ENCODE measurements at places on chromosomes 5 and 9. TPM values are rescaled to one million over a fixed set of nuclear protein-coding genes. Genes with fewer than 3 reads are reported as not detected.

GRCh38 chr9:2130941-2131340 is 115.8 kb downstream of the SMARCA2 start:
- no peak overlapping the region for H3K4me3 ChIP-seq
- H3K27ac ChIP-seq = no peak overlapping the region
- H3K4me1 ChIP-seq = peaks cover 29% of the 10 kb centered on the region
- H3K36me3 ChIP-seq = peaks cover 27% of the 10 kb centered on the region
- no peaks in the 10 kb centered on the region for H3K27me3 ChIP-seq
- DNase-seq = no peak

The LPCAT1 gene
- total RNA-seq = 475 TPM

DNA sequence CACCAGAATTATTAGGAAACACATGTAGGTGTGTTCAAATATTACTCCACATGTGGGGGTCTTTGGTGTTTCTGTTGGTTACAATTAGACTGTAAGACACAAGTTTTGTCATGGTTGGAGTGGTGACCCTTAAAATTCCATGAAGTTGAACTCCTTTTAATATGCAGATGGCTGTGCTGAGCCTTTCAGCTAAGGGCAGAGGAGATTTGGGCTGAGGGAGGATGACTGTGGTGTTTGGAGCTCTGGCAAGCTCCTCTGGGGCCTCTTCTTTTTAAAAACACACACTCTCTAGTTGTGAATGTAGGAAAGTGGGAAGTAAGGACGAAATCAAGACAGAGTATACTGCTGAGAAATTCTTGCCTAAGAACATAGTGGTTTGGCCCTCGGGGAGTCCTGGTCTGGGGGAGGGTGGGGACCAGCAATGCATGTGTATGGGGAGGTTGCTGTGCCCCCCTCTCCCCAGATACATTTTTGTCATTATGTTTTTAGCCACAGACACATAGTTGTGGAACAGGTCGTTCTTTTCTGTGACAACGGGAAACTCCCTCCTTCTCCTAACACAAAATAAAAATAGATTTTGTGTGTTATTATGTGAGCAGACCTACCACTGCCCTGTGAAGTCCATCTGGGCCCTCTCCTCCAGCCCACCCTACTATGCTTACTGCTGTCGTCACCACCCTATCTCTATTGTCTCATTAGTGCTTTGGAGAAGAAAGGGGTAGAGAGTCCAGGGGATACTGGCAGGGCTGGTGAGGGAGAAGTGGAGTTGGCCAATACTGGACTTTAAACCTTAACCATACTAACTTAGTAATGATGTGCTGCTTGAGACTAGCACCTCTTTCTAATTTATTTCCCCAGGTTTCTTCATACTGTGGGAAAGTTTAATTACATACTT is 10.0 kb downstream of the SMARCA2 start:
- no peak overlapping the region for H3K4me3 ChIP-seq
- H3K27ac ChIP-seq = peak overlapping the region; percentile 22
- no peaks in the 10 kb centered on the region for H3K27me3 ChIP-seq
- peaks cover 11% of the 10 kb centered on the region for H3K36me3 ChIP-seq

GRCh38 chr5:55917402-55918086 is 66.4 kb downstream of the IL31RA start:
- no peaks in the 10 kb centered on the region for H3K27me3 ChIP-seq
- H3K27ac ChIP-seq = no peak overlapping the region
- no peak overlapping the region for H3K4me3 ChIP-seq
- H3K36me3 ChIP-seq = no peaks in the 10 kb centered on the region
- no peak for DNase-seq

GRCh38 chr9:75108571-75108970 is 20.3 kb downstream of the OSTF1 start:
- no peaks in the 10 kb centered on the region for H3K27me3 ChIP-seq
- DNase-seq = peak; percentile 68
- H3K4me1 ChIP-seq = peaks cover 57% of the 10 kb centered on the region
- H3K4me3 ChIP-seq = no peak overlapping the region

The CCNO gene
- 2.2 TPM for total RNA-seq

The NME5 gene
- total RNA-seq = 7.3 TPM

DNA sequence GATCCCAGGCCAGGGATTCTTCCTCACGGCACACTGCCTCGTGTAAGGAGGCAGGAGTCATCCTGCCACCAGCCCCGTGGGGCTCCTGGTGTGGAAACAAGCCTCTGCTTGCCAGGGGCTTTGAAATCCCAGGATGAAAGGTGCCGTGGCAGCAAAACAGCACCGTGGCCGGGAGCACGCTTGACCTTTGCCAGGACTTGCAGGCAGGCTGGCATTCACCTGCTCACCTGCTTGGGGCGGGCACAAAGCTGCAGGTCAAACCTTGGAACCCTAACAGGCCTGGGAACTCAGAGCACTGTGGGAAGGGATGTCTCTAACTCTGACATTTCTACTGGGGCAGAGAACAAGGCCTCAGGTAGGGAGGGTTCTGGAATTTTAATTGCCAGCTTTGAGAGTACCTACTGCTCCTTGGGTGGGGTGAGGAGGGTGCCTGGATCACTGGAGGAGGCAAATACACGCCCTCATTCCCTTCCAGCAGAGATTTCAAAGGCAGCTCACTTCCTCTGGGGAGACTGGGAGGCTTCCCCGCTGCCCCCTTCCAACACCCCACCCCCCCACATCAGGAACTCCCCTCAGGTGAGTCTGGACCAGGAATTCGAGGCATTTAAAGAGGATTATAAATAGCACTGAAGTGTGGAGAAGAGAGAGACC is 45.6 kb upstream of the STXBP1 start:
- peak; percentile 74 for DNase-seq
- peaks cover 71% of the 10 kb centered on the region for H3K4me1 ChIP-seq
- peaks cover 16% of the 10 kb centered on the region for H3K36me3 ChIP-seq
- peak overlapping the region; percentile 90 for H3K27ac ChIP-seq
- H3K27me3 ChIP-seq = no peaks in the 10 kb centered on the region
- peak overlapping the region; percentile 85 for H3K4me3 ChIP-seq

- H3K4me3 ChIP-seq = no peak overlapping the region
- H3K27ac ChIP-seq = peak overlapping the region; percentile 74
- no peak for DNase-seq
- no peaks in the 10 kb centered on the region for H3K27me3 ChIP-seq
These were observed 94.5 kb downstream of the PLPP1 start for GRCh38 chr5:55440188-55440646.

- H3K4me3 ChIP-seq = no peak overlapping the region
- no peak for DNase-seq
- H3K4me1 ChIP-seq = no peaks in the 10 kb centered on the region
- no peaks in the 10 kb centered on the region for H3K27me3 ChIP-seq
These were observed 22.3 kb downstream of the RPS23 start for GRCh38 chr5:82255844-82256243.

The DIRAS2 gene
- total RNA-seq = not detected

GRCh38 chr9:15834541-15834940 is 281.7 kb downstream of the CCDC171 start:
- H3K27me3 ChIP-seq = no peaks in the 10 kb centered on the region
- H3K36me3 ChIP-seq = no peaks in the 10 kb centered on the region
- DNase-seq = no peak
- no peak overlapping the region for H3K27ac ChIP-seq
- no peak overlapping the region for H3K4me3 ChIP-seq

DNA sequence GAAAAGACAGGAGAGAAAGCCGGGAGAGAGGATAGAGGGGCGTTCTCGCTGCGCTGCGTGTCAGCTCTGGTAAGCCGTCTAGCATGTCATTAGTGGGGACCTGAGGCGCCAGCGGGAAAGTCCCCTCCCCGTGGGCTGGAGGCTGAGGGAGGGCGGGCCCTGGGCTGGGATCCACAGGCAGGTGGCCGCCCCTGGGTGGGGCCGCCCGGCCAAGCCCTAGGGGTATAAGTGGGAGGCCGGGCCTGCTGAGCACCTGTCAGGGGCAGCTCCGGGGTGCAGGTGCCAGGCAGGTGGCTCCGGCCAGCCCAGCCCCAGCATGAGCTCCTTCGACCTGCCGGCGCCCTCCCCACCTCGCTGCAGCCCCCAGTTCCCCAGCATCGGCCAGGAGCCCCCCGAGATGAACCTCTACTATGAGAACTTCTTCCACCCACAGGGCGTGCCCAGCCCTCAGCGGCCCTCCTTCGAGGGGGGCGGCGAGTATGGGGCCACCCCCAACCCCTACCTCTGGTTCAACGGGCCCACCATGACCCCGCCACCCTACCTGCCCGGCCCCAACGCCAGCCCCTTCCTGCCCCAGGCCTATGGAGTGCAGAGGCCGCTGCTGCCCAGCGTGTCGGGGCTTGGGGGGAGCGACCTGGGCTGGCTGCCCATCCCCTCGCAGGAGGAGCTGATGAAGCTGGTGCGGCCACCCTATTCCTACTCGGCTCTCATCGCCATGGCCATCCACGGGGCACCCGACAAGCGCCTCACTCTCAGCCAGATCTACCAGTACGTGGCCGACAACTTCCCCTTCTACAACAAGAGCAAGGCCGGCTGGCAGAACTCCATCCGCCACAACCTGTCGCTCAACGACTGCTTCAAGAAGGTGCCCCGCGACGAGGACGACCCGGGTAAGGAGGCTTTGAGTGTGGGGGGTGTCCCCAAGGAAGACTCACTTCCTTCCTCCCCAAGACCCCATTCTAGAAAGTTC is at the start of gene FOXI1:
TSS of gene FOXI1 (plus strand) at position 256 of the 970 bp plus-strand sequence. CDS start at position 317, 61 bp downstream.
- H3K36me3 ChIP-seq = no peaks in the 10 kb centered on the region
- peak; percentile 53 for DNase-seq

- DNase-seq = no peak
- H3K4me1 ChIP-seq = peaks cover 57% of the 10 kb centered on the region
- H3K27ac ChIP-seq = no peak overlapping the region
- no peaks in the 10 kb centered on the region for H3K36me3 ChIP-seq
- no peak overlapping the region for H3K4me3 ChIP-seq
These were observed 91.9 kb downstream of the CEMIP2 start for GRCh38 chr9:71676460-71676859.

The ZFP2 gene
- total RNA-seq = 2.0 TPM

- H3K4me3 ChIP-seq = no peak overlapping the region
- DNase-seq = no peak
- H3K4me1 ChIP-seq = no peaks in the 10 kb centered on the region
- no peak overlapping the region for H3K27ac ChIP-seq
- H3K27me3 ChIP-seq = no peaks in the 10 kb centered on the region
- H3K36me3 ChIP-seq = no peaks in the 10 kb centered on the region
These were observed 197.1 kb downstream of the TMC1 start for GRCh38 chr9:72718503-72718902.

- no peaks in the 10 kb centered on the region for H3K36me3 ChIP-seq
- no peak overlapping the region for H3K27ac ChIP-seq
- no peak for DNase-seq
- peaks cover under 1% of the 10 kb centered on the region for H3K27me3 ChIP-seq
These were observed 12.3 kb upstream of the KCNIP1 start for GRCh38 chr5:170491479-170491878.

The LCN2 gene
- total RNA-seq = 83.4 TPM

- no peak overlapping the region for H3K27ac ChIP-seq
- peaks cover 27% of the 10 kb centered on the region for H3K36me3 ChIP-seq
- no peaks in the 10 kb centered on the region for H3K27me3 ChIP-seq
- H3K4me3 ChIP-seq = no peak overlapping the region
- DNase-seq = no peak
- H3K4me1 ChIP-seq = no peaks in the 10 kb centered on the region
These were observed 215.2 kb downstream of the COMMD10 start for GRCh38 chr5:116299746-116300640.

The AJM1 gene
- total RNA-seq = 3.5 TPM

DNA sequence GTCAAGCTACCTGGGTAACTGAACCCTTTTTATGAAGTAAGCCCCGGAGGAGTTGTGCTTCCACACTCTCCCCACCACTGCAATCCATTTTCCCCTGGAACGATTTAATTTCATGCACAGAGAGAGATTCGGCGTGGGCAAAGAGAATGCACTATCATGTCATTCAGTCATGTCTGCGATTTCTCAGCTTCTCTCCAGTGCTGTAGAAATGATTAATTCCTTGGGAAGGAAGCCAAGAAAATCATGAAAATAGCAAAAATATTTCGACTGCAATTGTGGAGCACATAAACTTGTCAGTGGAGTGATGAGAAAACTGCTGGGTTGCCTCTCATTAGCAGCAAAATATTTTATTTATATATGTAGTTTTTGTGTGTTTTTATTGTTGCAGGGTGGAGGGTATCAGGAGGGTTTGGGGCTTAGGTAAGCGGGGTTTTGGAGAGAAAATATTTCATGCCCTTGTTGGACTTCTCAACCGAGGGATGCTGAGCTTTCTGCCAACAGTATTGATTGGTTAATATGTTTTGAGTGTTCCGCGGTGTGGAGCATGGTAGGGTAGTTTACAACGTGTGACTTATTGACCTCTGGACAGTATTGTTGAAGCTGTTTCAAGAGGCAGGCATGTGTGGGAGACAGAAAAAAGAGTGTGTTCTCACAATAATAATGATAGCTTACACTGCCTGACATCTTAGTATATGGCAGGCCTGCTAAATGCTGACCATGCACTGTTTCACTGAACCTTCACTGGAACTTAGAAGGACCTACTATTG is 69.3 kb downstream of the SGCD start:
- H3K27me3 ChIP-seq = no peaks in the 10 kb centered on the region
- H3K4me1 ChIP-seq = peaks cover 9% of the 10 kb centered on the region
- no peak overlapping the region for H3K27ac ChIP-seq
- DNase-seq = no peak

DNA sequence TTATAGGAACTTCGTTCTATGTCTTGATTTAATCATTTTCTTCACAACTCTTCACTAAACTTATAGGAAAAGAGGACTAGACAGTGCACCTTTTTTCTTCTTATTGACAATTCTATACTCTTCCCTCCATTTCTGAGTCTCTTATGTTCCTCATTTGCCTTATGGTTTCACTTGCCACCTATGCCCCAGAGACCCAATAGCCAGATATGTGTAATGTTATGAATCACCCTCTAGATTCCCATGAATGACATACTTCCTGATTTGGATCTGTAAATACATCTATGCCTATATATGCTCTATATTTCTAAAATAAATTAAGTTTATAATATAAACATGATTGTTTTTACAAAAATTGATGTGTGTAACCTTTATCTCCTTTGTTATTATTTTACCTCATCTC is 514.1 kb upstream of the MEF2C start:
- H3K4me3 ChIP-seq = no peak overlapping the region
- H3K27me3 ChIP-seq = no peaks in the 10 kb centered on the region
- peak overlapping the region; percentile 66 for H3K27ac ChIP-seq
- H3K4me1 ChIP-seq = peaks cover 20% of the 10 kb centered on the region
- DNase-seq = no peak
- no peaks in the 10 kb centered on the region for H3K36me3 ChIP-seq

DNA sequence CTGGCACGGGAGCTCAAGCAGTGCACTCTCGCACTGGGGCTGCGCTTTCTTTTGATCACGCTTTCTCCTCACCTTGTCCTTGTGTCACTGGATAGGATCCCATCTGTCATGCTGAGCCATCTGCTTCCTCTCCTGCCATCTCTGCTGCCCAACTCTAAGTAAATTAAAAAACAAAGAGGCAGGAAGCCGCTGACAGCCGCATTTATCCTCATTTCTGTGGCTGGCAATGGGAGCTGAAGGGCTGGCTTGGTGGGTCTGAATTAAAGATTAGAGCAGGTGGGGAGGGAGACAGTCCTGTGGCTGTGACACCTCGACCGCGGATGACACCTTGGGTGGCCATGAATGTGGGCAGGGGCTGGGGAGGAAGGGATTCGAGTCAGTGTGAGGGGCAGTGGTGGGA is 159.2 kb upstream of the ALDH1B1 start:
- no peaks in the 10 kb centered on the region for H3K36me3 ChIP-seq
- H3K4me3 ChIP-seq = no peak overlapping the region
- H3K27ac ChIP-seq = no peak overlapping the region
- no peaks in the 10 kb centered on the region for H3K27me3 ChIP-seq
- DNase-seq = no peak
